ENCODE measurements at places on chromosomes 4 and X.

DNA sequence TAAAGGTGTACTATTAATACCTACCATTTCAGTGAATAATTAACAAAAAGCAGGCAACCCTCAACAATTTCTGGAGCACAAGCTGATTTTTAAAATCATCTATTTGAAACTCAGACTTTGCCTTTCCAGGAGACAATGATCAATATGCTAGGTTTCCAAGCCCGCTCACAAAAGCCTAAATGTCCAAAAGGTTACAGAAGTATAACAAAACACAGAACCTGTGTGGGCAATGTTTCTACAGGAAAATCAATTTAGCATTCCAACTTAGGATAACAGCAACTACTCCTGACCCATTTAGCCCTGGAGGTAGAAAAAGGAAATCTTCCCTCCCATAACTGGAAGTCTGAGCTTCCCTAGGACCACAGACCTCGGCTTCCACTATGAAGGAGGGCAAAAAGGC is 3.9 kb downstream of the TAB3 start:
- DNase-seq: no peak

- DNase-seq: no peak
Measured at GRCh38 chr4:38330321-38330720, 333.7 kb upstream of the KLF3 start.

- no peak for DNase-seq
Measured at GRCh38 chr4:36740796-36741310, 459.4 kb downstream of the DTHD1 start.

DNA sequence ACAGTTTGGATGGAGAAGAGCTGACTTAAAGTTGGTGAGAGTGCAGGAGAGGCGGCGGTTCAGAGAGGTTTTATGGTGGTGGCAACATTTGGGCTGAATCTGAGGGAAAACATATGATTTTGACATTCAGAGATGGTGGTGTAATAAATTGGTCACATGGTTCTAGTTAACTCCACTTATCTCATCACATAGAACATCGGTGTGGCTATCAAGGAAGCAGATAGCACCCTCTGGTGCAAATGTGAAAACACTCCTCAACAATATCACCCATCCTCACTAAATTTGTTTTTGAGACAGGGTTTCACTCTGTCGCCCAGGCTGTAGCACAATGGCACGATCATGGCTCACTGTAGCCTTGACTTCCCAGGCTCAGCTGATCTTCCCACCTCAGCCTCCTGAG is 28.8 kb downstream of the SUPT20HL2 start:
- DNase-seq: no peak

GRCh38 chrX:115047181-115047580 is 29.8 kb upstream of the IL13RA2 start:
- no peak for DNase-seq

- DNase-seq: no peak
Measured at GRCh38 chr4:129218897-129219296, 122.9 kb downstream of the C4orf33 start.

DNA sequence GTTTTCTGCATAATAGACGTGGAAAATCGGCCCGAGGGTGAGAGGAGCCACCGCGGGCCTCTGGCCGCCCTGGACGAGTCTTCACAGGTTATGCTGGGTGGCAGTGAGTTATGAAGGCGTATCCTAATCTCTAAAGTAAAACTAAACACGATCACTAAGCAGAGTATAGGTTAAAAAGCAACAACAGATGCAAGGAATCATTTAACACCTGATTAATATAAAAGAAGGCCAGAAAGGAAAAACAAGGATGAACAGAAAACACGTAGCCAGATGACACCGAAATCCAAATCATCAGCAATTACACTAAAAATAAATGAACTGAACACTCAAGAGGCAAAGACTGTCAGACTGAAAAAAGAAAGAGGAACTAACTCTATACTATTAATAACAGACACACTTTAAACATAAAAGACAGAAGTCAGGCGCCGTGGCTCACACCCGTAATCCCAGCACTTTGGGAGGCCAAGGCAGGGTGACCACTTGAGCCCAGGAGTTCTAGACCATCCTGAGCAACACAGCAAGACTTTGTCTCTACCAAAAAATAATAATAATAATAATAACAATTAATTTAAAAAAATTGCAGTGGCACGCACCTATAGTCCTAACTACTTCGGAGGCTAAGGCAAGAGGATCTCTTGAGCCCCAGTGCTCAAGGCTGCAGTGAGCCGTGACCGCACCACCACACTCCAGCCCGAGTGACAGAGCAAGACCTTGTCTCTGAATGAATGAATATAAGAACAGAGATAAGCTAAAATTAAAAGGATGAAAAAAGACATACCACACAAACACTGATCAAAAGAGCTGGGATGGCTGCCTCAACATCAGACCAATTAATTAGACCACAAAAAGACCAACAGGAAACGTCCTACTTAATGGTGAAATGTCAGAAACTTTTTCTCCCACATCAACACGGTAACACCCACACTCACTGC is 30.0 kb downstream of the CTBP1 start:
- peak; percentile 83 for DNase-seq

GRCh38 chrX:136211766-136212556 is 39.2 kb downstream of the MAP7D3 start:
- DNase-seq: no peak

DNA sequence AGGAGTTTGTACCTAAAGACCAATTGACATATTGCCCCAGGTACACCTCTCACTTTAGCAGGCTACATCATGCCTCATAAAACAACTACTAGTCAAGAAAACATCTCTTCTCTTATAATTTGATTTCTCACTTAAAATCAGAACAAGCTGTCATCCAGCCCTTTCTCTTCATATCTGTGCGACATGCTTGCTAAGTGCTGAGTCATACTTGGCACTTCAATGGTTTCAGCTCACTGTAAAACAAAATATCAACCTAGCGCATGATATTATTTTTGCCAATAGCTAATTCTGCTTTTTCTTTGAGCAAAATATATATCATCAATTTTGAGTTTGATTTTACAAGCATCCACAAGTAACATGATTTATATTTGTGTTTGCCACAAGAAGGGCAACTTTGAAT is 27.9 kb upstream of the FUNDC1 start:
- no peak for DNase-seq

- DNase-seq: no peak
Measured at GRCh38 chr4:97252615-97253154, 890.6 kb downstream of the STPG2 start.

GRCh38 chrX:151899622-151900021 is 13.1 kb upstream of the MAGEA4 start:
- no peak for DNase-seq

DNA sequence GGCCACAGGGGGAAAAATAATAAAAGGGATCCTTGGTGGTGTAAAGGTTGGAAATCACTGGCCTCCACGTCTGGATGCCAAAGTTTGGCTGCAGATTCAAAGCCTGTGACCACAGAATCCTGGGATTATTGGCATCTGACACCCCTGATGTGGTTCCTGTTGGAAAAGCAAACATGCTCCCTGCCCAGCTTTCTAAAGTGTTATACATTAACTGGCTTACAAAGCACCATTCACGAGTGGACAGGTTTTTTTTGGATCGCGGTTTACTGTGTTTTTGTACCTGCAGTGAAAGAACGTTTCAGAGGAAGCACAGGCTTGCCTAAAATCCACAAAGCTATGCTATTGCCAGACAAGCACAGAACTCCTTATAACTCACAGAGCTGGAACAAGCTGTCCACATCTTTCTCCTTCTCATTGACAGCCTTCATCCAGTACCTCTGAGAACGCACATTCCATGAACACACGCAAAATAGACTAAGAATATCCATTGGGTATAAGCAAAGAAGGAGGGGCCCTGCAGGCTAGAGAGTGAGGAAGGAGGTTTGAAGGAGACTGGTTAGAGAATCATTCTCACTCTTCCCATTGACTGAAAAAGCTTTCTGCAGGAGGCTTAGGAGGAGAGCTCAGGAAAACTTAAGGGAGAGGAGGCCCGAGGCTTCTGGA is 14.5 kb upstream of the CAPN6 start:
- no peak for DNase-seq

GRCh38 chr4:8254076-8254475 is 15.5 kb upstream of the HTRA3 start:
- DNase-seq: no peak

DNA sequence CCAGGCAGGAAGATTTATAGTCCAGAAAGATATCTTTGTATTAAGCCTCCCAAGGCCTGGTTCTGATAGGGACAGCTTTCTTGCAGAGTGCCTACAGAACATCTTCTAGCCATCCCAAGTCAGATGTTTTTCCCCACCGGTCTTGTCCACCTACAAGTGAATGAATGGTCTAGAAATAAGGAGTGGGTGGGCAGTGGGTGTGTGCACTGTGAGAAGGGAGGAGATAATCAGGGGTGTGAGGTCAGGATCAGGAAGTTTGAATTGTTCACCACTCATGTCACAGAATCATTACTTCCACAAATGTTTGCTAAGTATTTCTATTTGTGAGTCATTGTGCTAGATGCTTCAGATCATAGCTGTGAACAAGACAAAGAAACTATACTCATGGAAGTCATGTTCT is 332.6 kb downstream of the NKX6-1 start:
- no peak for DNase-seq

DNA sequence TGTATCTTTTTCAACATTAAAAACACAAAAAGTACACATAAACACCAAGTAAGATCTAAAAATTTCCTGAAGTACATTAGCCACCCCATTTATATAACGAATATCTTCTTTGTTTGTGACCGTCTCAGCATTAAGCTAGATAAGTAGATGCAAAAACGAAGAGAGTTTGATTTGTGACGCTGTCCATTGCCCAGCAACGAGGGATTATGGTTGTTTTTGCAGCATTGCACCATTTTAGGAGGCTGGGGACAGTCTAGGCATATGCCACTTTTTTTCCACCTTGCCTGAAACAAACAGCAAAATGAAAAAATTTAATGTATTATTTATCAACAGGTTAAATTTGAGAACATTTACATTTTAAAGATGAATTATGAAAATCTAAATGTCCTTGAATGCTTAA is 12.0 kb upstream of the IGSF1 start:
- DNase-seq: no peak

GRCh38 chr4:109298279-109299010 is 4.0 kb downstream of the COL25A1 start:
- no peak for DNase-seq

GRCh38 chrX:149804102-149804501 is 22.4 kb downstream of the MAGEA9 start:
- DNase-seq: no peak

DNA sequence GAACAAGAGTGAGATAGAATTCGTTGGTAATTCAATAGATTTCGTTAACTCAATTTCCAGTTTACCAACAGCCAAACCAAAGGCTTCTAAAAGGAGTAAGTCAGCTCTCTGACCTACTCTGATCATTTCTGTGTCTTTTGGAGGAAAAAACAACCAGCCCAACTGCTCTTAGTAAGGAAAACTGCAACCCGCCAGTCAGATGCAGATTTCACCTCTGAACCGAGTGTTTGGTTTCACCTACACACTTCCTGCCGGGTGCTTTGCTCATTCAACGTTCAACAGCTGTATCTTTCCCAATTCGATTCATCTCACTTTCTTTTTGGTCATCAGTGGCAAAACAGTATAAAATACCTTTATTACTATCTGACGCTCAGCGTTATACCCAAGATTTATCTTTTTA is 24.5 kb downstream of the TMSB4X start:
- DNase-seq: peak; percentile 57

- DNase-seq: no peak
Measured at GRCh38 chrX:38214551-38215531, 5.8 kb downstream of the SRPX start.

- DNase-seq: no peak
Measured at GRCh38 chr4:1643971-1644735, 40.0 kb downstream of the FAM53A start.

- no peak for DNase-seq
Measured at GRCh38 chr4:57154926-57155325, 44.7 kb upstream of the IGFBP7 start.

DNA sequence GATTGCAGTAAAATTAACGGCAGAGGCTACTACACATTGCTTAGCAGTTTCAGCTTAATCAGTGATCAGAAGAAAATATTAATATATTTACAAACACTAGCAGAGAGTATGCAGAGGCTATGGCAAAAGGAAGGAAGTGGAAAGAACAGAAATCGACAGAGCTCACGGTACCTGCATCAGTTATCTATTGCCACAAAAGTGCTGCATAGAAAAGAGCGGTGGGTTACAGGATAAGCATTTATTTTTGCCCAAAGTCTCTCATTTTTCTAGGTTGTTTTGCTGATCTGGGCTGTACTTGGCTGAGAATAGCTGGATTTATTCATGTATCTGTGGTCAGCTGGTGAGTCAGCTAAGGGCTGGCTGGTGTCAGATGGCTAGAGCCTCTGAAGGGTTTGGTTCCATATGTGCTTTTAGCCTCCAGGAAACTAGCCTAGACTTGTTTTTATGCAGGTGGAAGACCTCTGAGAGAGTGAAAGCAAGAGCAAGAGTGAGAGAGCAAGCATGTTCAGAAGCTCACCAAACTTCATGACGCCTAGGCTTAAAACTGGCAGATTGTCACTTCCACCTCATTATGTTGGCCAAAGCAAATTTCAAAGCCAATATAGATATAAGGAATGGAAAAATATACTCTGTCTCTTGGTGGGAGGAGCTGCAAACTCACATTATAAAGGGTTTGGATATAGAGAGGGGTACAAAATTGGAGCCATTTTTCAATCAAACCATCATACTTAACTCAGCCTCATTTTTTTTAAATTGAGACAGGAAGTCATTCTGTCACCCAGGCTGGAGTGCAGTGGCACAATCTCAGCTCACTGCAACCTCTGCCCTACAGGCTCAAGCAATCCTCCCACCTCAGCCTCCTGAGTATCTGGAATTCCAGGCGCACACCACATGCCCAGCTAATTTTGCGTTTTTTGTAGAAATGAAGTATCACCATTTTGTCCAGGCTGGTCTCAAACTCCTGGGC is 153.2 kb upstream of the RPL34 start:
- DNase-seq: peak; percentile 22

- DNase-seq: no peak
Measured at GRCh38 chrX:111519215-111519614, 7.8 kb downstream of the SERTM2 start.

DNA sequence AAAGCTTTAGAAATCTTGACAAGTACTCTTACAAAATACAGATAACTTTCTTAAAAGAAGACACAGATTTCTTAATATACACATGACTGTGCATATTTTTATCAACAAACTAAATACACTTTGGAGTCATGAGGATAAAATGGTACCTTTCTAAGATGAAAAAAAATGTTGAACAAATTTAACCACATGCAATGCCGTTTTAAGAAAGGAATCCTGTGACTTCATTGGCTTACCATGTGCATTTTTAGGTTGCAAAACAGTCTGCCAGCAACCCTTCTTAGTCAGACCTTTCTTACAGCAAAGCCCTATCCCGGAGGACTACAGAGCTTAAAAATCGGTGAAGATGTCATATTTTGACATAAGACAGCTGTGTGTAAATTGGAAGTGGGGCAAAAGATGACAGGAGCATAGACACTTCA is 51.7 kb downstream of the GASK1B start:
- DNase-seq: no peak

- DNase-seq: peak; percentile 70
Measured at GRCh38 chr4:1726146-1726934, 5.0 kb downstream of the TACC3 start.

- no peak for DNase-seq
Measured at GRCh38 chrX:13966071-13966792, 63.5 kb downstream of the GEMIN8 start.

Data from GM06990 (cell line).